ENCODE measurements at places on chromosomes 13 and 19.

DNA sequence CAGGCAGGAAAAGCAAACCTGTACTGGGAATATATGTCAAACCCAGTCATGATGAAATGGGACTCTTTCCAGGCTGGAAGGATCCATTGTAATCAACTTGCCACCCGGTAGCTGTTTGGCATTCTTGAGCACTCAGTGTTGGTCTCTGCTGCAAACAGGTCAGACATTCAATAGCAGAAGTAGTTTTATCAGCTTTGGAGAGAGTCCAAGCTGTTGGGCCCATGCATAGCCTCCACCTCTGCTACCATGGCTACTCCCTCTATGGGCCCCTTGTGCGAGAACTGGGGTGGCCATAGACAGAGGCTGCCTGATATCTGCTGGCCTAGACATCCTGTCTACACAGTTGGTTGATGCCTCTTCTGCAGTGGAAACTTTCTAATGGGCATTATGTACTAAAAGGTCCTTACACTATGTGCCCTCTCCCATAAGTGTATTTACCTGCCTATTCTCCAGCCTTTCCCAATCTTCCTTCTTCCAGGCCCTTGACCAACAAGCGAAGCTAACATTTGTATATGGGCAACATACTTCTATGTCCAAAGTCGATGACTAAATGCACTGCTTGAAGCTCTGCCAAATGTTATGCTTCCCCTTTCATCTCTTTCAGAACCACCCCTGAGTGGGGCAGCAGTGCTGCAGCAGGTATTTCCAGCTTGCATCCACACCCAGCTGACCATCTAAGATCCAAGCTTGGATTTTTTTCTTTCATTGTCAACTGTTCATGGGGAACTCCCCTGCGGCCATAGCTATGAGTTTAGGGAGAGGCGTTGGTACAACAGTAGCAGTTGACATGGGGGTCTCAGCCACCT, 5.3 kb upstream of the RNF6 start:
- no peak for DNase-seq

DNA sequence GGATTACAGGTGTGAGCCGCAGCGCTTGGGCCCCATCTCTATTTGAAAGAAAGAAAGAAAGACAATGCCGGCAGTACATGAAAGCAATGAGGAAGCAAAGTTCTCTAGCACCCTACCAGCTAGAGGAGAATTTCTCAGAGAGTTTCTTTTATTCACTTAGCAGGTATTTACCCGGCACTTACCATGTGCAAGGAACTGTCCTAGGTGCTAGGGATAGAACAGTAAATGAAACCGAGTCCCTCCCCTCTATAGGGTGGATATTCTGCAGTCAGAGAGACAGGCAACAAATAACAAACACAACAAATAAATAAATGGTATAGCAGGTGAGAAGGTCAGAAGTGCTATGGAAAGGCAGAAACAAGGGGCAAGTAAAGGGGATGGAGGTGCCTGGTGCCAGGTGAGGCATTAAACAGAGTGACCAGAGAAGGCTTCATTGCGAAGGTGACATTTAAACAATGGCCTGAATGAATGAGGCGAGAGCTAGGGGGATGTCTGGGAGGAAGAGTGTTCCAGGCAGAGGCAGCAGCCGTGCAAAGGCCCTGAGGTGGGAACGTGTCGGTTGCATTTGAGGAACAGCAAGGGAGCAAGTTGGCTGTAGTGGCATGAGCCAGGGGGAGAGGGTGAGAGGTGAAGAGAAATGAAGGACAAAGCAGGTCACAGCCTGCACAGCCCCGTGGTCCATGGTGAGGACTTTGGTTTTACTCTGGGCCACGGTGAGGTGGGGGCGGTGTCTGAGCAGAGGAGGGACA, 10.8 kb upstream of the MYH14 start:
- no peak for DNase-seq

- DNase-seq, result no peak
Measured at GRCh38 chr19:21593008-21593481, 87.6 kb downstream of the ZNF429 start.

- no peak for DNase-seq
Measured at GRCh38 chr13:49029570-49029969, 53.9 kb downstream of the FNDC3A start.

- DNase-seq, result no peak
Measured at GRCh38 chr13:21282065-21282464, 105.6 kb downstream of the MRPL57 start.

DNA sequence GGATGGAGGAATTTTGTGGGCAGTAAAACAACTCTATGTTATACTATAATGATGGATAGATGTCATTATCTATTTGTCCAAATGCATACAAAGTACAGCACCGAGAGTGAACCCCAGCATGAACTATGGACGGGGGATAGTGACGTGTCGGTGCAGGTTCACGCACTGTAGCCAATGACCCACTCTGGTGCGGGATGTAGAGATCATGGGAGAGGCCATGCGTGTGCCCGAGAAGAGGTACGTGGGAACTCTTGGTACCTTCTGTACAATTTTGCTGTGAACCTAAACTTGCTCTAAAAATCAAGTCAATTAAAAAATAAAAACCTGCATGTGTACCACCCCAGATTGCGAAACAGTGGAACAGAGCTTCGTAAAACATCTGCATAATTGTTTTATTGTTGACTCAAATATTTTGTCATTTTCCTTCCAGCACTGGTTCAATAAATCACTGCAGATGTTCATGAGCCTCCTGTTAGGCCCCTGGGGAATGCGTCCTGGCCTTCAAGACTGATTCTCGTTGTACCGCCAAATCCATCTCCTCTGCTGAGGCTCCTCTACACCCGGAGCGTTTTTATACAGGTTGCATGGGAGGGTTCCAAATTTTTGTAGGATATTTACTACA, 30.9 kb downstream of the COL4A1 start:
- no peak for DNase-seq

- DNase-seq, result no peak
Measured at GRCh38 chr19:47022140-47022536, 2.5 kb downstream of the NPAS1 start.

DNA sequence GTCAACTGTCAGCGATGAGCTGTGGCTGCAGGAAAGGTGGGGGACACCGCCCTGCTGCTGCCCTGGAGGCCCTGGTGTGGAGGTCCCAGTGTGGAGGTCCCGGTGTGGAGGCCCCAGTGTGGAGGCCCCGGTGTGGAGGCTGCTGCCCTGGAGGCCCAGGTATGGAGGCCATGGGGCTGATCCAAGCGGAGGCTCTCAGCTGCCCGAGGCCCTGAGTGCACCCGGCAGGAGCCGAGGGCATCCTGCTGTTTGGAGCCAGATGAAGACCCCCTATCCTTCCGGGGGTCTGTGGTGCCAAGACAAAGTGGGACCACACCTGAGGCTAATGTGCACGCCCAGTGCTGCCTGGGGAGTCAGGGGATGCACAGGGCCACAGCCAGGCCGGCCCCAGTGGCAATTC, 210.4 kb upstream of the SOX1 start:
- DNase-seq, result no peak

DNA sequence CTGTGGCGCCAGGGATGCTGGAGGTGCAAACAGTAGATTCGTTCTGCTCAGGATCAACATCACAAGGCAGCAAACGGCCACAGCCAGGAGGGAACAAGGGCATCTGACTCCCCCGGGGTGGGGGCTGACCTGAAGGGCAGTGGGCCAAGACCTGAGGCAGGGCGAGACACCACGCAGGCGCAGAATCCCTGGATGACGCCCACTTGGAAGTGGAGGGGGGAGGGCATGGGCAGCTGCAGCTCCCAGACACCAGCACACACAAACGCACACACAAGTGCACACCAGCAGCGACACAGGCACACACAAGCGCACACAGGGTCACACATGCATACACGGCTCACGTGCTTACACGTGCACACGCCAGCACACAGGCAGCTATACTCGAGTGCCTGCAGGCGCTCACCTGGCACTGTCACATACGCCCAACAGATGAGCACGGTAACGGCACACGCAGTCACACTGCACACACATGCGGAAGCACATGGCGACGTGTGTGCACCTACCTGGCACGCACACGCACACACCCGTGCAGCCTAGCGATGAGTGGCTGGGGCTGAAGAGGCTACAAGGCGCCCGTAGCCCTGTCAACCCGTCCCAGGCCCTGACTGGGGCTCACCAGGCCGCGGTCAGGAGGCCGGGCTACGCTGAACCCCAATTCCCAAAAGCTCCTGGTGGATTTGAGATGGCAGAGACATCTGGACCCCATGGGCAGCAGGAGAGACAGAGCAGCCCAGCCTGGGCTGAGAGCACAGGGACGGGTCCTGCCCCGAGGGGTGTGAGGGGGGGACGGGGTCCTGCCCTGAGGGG, 5.5 kb downstream of the C2CD4C start:
- no peak for DNase-seq

DNA sequence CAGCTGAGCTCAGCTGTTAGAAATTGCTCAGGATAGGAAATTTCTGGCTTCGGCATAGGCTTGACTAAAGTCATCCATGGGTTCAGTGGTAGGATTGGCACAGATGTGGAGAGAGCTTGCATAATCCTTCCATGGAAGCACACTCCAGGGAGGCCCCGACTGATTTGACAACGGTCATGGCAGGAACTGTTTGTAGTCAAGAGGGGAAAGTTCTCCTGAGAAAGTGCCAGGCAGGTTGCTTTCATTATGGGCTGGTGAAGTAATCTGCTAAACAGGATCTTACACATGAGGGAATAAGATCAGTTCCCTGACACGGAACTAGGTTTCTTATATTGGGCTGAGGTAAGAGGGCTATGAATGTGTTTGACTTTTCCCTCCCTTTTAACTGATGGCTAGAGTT, 120.1 kb downstream of the RGCC start:
- no peak for DNase-seq

- DNase-seq, result no peak
Measured at GRCh38 chr19:28349604-28350003, 863.3 kb downstream of the UQCRFS1 start.

DNA sequence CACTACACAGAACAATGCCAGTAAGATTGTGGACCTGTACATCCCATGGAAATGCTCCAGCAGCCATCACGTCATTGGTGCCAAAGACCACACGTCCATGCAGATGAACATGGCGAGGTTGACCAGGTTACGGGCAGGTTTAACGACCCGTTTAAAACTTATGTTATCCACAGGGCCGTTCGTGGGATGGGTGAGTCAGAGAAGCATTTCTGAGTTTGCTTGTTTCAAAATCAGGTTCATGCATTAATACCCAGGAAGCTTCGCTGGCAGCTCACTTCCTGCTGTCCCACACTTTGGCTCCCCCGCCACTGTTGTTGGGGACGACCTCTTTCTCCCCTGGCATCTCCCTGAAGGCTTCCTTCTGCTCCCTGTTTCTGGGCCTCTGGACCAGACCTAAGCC, 194.1 kb downstream of the USP12 start:
- DNase-seq, result no peak

- DNase-seq, result no peak
Measured at GRCh38 chr13:44818428-44818827, 170.8 kb downstream of the NUFIP1 start.

All from activated naive CD8-positive, alpha-beta T cell treated with anti-CD3 and anti-CD28 coated beads, Interleukin-2, amount 50 U/mL, for 24 hours (primary cell).